D341Med (cell line): ENCODE measurements at places on chromosomes 7 and 10.

DNA sequence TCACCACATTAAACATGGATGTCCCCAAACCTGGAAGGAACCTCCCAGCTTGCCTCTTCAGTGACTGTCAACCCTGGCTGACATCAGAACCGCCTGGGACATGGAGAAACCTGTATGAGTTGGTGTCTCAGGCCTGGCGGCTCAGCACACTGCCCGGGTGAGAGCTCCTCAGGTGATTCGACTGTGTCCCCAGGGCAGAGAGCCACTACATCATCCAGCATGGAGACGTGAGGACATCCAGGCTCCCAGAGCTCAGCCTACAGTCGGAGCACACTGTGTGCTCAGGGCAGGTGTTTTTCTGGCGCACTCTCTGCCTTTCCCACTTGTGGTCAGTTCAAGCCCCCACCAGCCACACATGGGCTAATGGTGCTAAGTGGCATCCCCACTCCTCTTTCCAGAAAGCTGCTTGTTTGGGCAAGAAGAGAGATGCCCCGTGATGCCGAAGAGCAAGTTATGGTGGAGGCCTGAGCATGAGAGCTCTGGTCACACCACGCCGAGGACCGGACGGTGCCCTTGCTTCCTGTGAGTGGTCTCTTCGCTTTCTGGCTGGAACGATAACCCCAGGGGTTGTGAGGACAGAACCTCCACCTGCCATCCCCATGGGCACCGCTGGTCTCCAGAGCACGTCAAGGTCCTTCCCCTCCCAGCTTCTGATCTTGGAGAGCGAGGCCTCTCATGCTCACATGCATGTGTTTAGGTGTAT is 38.5 kb downstream of the AMZ1 start:
- no peak for DNase-seq

DNA sequence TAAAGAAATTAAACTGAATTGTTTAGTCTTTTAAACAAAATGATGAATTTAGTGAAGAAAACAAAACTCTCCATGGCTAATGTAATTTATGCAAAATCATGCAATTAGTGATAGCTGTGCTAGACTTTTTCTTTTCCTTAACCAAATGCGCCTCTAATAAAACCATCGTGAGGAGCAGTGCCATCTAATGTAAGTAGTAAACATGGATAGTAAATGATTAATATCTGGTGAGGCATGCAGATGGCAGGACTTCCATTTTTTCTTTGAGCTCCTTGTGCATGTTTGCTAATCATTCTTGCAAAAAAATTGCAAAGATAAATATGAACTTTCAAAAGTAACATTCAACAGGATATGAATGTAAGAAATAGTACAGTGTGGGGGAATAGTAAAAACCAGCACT is 2.3 kb downstream of the INSYN2A start:
- no peak for DNase-seq

DNA sequence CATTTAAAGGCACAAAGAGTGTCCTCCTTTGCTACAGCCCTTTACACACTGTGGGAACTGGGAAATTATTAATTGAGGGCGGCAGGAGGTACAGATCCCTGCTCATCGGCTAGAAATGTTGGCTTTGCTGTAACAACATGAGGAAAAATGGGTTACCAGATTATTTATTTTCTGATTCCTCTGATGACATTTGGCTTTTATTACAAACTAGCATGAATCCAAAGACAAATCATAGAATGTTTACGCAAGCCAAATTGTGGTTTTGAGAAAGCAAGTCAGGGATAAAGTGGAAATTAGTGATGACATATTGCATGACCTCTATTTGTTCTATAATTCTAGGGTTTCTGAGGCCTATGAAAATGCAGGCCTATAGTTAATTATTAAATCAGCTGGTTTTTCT is 126.1 kb upstream of the TMEM196 start:
- DNase-seq = no peak

DNA sequence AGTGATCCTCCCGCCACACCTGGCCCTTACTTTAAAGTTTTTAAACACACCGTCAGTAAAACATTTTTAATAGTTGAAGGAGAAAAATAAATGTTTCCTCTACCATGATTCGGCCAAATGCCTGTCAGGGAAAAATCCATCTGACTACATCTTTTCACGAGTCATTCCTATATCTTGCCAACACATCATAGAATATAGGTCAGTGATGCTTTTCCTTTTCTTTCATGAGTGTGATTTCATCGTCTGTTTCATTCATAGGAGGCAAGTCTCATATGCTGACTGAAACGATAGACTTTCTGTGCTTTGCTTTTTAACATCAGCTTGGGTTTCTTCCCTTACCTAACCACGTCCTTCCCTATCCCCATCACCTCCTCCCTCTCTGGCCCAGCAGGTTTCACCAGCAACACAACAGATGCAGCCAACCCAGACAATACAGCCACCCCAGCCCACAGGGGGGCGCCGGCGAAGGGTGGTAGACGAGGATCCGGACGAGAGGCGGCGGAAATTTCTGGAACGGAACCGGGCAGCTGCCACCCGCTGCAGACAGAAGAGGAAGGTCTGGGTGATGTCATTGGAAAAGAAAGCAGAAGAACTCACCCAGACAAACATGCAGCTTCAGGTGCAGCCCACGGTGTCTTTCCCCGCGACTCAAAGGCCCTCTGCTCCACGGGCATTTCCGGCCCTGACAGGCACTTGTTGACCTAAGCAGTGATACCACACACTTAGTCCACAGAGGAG is 149.2 kb downstream of the TRIL start:
- DNase-seq = no peak

GRCh38 chr7:47602272-47603004 is 20.5 kb upstream of the TNS3 start:
- no peak for DNase-seq

DNA sequence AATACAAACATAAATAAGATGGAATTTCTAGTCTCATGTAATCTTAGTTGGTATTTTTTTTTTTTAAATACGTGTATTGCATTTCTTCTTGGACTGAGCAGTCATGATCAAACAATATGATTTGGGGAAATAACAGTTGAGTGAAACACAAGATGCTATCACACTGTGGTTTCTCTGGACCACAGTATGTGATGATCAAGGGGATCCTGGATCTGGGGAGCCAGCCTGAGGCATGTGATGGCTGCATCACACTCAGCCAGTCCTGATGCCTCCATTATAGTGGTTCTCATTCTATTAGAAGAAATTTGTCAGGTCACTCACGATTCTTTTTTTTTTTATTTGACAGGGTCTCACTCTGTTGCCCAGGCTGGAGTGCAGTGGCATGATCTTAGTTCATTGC is 495.9 kb upstream of the POT1 start:
- DNase-seq = no peak

- DNase-seq = no peak
Measured at GRCh38 chr7:132123773-132124172, 452.5 kb downstream of the PLXNA4 start.

DNA sequence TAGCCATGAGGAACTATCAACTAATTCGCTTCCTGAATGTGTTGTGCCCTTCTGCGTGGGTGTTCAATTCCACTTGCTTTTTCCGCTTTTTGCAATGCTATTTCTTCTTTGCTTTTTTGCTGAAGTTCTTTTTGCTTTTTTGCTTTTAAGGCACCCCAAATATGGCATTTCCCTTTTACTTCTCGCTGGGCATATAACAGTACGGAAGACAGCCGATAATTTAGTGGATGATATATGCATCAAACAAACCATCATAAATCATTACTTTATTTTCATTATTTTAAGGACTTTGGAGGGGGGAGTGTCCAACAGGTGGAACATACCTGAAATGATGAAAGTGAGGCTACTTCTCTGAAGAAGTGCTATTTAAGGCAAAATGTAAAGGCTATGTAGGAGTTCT is 277.0 kb upstream of the MTPN start:
- DNase-seq = no peak

GRCh38 chr10:95329296-95329695 is 38.5 kb upstream of the PDLIM1 start:
- DNase-seq = no peak

GRCh38 chr7:78279032-78279431 is 480.5 kb downstream of the PHTF2 start:
- DNase-seq = no peak

DNA sequence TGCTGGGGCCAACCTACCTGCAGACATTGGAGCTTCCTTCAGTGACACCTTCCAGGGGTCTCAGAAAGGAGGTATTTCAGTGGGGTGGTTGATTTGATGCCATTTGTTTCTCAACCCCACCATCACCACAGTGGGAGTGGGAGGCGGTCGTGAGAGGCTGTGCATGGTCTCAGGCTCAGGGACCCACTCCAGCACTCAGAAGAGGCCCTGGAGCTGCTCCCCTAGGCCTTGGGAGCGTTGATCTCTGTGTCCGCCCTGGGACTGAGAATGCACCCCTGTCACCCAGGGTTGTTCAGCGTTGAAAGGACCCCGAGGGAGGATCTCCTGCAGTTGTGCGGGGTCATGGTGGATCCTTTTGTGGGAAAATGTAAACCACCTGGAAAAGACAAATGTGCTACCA is 410.6 kb downstream of the GLRX3 start:
- no peak for DNase-seq

DNA sequence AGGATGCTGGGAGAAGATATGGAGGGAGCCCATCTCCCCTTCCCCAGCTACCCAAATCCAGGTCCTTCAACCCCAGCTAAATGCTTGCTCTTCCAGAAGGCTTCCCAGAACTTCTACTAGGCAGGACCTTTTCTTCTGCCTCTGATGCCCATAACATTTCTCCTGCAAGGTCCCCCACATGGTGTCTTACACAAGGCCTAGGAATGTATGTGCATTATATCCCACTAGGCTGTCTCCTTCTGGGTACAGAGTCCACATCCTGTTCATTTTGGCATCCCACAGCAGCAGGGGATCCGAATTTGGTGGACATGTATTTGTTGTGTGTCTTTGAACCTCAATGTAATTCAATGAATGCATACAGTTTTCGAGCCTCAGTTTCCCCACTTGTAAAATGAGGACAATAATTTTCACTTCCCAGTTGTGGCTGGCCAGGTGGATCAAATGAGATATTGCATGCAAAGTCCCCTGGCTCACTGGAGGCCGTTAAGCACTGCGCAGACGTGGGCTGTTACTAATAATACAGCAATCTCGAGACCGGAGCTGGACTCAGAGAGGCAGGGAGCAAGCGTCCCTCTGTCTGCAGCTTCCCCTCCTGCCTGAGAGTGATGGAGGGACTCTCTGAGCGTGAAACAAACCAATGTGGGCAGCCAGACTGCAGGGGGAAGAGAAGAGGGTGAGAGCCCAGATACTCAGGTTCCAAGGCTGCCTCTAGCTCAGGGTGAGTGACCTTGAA is 18.6 kb upstream of the YWHAG start:
- no peak for DNase-seq
